ENCODE measurements at places on chromosomes 6 and 20.

- DNase-seq: no peak
Measured at GRCh38 chr20:10388597-10388996, 45.4 kb downstream of the MKKS start.

GRCh38 chr6:144646093-144647056 lies 361.2 kb downstream of the UTRN start:
- DNase-seq: no peak

DNA sequence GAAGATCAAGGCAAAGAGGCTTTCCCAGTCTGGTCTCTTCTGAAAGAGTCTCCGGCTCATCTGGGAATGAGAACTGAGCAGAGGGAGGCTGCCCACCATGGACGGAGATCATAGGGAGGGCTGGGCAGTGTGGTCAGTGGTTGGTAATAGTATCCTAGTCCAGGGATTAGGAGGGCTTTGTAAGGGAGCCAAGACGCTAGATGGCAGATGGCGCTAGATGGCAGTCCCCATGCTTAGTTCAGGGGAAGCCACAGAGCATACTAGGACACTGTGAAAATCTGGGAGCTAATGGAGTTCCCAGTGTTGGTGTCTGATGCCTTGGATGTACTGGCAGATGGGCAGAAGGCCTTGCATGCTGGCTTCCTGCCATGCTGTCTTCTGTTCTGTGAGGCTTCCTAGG lies 21.7 kb upstream of the DAAM2 start:
- DNase-seq: no peak

DNA sequence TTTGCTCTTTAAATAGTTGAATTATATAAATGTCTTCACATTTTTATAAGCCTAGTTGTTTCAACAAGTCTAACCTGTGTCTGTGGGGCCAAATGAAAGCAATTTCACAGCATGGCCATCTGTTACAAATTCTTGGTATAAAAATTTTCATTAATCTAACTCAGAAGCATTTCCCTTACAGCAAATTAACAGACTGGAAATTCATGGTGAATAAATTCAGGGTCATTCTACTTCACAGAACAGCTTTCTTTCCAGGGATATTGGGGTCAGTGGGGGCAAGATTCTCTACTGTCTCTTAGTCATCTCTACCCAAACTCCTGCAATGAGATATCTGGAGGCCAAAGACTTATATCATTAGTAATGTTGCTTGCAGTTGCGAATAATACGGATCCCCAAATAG lies 352.1 kb downstream of the MMUT start:
- no peak for DNase-seq

DNA sequence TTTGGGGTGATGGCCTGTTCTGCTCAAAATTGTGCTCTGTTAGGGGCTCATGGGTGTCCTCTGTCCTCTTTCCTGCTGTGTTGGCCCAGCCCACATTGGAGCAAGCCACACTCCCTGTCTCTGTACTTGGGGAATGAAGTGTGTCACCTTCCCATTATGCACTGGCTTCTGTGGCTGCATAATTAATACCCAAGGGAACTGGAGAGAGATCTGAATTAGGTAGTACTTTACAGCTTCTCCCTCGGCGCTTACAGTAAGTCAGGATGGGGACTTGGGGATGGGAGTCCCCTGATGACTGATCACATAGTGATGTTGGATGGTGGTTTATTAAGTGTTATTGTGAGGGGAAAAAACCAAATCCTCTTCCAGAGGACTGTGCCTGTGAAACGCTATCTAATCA lies 116.6 kb downstream of the FOXO3 start:
- DNase-seq: no peak

DNA sequence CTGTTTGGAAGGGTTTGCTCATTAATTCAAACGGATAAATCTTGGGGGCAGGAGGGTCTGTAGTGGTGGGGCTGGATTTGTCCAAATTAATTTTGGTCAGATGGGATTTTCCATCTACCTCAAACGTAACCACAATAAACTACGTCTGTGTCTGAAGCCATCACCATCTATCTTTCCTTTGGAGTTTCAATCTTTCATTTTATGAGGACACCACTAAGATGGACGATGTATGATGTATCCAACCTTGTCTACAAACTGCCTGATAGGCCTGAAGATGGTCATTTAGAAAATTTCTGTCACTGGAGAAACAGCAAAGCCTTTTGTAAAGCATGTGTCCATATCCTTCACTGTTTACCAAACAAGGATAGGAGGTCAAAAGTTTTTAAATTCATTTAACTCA lies 138.6 kb upstream of the MARCKS start:
- DNase-seq: no peak

DNA sequence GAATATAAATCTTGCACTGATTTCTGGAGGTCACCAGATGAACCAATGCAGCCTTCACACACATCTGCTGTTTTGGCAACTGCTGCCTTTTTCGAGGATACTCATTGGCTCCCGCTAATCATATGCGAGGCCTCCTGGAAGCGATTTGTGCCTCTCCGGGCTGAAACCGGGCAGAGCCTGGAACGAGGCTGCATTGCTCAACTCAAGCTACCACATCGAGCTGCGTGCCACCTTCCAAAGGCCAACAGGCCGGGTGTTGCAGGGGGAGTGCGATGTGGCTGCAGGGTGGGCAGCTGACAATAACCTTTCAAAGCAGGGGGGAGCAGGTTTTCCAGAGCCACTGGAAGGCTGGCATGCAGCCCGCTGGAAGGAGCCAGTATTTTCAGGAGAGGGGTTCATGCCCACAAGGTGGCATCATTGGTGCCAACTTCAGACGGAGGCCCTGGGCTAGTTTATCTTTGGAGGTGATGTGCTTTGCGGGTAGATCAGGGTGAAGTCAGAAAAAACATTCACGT lies 122.6 kb upstream of the IFNGR1 start:
- peak; percentile 21 for DNase-seq

GRCh38 chr6:157036245-157036711 lies 259.1 kb downstream of the ARID1B start:
- DNase-seq: no peak

- no peak for DNase-seq
Measured at GRCh38 chr20:22470620-22471026, 113.7 kb downstream of the FOXA2 start.

- DNase-seq: no peak
Measured at GRCh38 chr6:77474286-77474956, 11.1 kb upstream of the HTR1B start.

- DNase-seq: no peak
Measured at GRCh38 chr6:100464903-100465700, at the start of gene SIM1. Gene SIM1, minus strand, starts transcription at chr6:100464921. Its CDS starts 1,453 bp downstream, at chr6:100463468.

DNA sequence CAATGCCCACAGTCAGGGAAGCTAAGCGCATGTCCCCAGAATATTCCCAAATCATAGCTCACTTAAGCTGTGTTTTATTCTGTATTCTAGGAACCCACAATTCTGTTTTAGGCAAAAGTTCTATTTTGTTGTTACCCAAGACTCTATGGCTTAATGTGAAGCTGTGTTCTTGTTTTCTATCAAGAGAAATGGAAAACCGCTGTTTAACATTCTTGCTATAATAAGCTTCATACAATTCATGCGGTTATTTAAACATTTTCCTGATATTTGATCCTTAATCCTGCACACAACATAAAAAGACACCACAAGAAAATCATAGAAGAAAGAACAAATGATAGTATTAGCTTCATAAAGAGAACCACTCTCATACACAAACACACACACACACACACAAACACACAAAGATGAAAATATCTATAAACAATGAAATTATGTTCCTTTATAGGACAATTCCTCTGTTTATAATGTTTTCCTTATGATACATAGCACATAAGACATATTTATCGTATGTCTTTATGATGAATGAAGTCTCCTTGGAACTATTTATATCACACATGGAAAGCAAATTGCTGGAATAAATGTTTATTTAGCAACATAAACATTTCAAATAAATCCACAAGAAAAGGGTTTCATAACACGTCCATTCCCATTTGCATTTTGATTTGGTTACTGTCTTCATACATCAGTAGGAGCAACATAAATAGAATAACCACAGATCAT lies 16.4 kb upstream of the COL21A1 start:
- DNase-seq: no peak

GRCh38 chr20:57399587-57400155 lies 8.5 kb downstream of the RBM38 start:
- no peak for DNase-seq

DNA sequence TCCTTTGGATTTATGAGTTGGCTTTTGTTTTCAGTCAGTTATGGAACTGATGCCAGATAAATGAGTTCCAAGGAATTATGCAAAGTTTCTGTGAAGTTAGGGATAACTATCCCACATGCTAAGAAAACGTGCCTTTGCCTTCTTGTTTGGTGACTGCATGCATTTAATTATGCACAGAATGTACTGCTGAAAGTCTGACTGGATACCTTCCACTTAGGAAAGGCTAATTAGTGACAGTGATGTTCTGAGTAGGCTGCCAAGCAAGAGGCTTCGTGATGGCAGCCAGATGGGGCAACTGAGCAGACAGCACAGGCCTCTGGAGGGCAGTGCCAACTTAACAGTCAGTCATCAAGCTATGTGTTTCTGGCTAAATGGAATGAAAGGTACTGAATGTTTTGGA lies 289.9 kb downstream of the CD109 start:
- DNase-seq: no peak

GRCh38 chr6:145865595-145865994 lies 51.0 kb upstream of the FBXO30 start:
- DNase-seq: no peak

DNA sequence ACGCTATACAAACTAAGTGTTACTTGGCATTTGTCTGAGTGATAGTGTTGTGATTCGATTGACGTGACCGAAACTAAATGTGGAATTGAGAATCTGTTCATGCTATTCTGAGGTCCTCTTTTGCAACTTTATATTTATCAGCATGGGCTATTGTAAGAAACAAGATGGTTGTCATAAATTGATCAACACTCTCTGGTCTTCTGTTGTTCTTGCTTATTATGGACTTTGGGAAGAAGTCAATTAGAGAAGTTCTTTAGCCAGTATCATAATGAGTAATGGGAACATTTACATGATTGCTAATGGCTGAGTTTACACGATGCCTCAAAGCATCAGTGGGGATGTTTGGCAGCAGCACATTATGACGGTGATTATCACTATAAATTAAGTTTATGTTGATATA lies 195.0 kb downstream of the CD83 start:
- no peak for DNase-seq

DNA sequence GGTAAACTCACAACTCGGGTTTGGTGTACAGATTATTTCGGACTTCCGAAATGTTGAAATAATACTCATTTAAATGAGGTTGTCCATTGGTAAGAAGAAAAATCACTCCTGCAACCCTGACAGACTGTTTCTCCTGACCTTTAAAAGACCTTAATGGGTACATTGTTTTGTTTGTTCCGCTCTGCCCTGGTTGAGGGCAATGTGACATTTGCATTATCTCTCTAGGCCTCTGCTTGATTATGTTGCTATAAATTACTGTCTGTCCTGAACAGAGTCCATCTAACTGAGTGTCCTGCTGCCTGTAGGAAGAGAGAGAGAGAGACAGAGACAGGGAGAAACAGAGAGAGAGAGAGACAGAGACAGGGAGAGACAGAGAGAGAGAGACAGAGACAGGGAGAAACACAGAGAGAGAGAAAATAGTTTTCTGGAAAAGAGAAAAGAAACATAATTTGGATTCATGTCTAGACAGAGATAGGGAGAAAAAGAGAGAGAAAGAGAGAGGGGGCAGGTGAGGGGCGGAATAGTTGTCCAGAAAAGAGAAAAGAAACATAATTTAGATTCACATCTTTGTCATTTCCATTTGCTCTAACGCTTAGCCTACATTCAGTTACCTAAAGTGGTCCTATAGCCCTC lies 83.2 kb downstream of the SHLD1 start:
- no peak for DNase-seq

DNA sequence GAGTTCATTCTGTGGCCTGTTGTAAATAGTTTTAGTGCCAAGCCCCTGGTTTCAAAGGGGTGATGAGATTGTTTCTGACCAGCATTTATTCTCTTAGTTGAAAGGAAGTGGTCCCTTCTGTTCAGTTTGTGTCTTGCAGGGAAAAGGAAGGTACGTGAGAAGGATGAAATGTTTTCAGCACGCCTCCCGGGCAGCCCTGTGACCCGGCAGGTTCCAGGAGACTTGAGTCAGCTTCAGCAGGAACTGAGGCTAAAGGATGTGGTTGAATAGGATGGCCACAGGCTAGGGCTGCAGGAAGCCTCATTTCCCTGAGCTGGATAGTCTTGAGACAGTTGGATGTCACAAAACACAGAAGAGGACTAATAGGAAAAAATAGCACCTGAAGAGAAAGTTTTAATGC lies 132.4 kb upstream of the SYNDIG1 start:
- DNase-seq: no peak

DNA sequence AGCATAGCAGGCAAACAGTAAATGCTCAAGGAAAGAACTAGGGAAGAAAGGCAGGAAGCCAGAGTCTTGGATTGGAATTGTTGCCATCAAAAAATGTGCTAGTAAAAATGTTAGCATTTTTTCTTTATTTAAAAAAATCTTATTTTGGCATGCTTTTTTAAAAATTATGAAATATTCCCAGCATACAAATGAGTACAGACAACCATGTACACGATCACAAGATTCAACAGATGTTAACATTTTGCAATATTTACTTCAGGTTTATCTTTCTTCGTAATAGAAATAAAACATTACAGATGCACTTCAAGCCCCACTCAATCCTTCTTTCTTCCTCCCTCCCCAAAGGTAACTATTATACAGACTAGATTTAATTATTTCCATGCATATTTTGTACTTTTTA lies 27.4 kb upstream of the NOP56 start:
- DNase-seq: no peak

DNA sequence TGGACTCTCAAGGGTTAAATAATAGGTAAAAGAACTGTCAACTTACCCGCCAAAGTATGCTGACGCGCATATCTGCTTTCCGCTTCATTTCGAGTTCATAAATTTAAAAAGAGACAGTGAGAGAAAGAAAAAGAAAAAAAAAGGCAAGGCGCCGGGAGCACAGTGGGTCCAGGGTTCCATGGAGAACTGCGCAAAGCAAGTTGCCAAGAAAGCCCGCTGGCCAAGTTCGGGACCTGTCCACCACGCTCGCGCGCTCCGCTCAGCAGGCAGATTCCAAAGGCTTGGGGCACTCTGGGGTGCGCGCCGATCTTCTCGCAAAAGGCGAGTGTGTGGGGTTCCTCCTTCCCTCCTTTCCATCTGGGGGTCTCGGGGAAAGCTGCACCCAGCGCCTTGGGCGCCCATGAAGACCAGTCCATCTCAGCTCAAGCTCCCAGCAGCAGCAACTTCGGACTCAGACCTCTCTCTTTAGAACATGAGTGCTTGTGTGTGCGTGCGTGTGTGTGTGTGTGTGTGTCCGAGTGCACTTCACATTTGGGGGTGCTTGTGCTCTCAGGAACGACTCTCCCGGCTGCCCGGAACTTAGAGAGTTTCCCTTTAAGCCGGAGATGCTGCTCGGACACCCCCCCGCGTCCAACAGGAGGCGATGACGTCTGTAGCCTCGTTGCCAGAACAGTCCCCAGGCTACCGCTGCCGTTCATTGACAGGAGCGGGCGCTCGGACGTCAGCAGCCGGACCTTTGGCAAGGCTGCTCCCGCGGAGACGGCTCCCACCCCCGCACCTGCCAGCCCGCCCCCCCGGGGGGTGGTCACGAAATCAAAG lies 180.0 kb downstream of the TBXT start:
- DNase-seq: no peak
